ENCODE measurements at places on chromosomes 1 and 21.
A peak's percentile ranks its signal among the peaks of the same experiment; 100 is the strongest.

- DNase-seq, result no peak
Measured at GRCh38 chr1:207088161-207088560, 499 bp upstream of the C4BPB start.

GRCh38 chr1:12185036-12185917 is 18.5 kb downstream of the TNFRSF1B start:
- DNase-seq, result no peak

- no peak for DNase-seq
Measured at GRCh38 chr1:228174482-228175315, 9.1 kb downstream of the IBA57 start.

- DNase-seq, result peak; percentile 17
Measured at GRCh38 chr1:201119206-201120197, 7.3 kb upstream of the CACNA1S start.

GRCh38 chr1:81238129-81238528 is 562.6 kb upstream of the ADGRL2 start:
- no peak for DNase-seq

GRCh38 chr1:174262349-174263241 is 103.3 kb downstream of the RABGAP1L start:
- no peak for DNase-seq

DNA sequence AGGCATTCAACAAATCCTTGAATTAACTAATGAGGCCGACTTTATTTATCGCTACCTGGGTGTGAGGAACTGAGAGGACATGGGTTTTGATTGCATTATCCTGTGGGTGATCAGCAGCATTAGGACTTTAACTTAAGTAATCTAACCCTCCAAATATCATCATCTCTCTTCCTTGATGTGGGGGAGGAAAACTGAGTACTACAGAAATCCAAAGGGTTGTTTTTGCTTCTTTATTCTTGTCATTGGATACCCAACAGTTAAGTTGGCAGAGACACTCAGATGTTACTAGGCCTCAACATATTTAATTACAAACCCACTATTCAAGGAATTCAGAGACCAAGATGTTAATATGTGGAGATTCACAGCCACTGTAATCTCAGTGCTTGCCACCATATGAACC is 97.4 kb upstream of the ST6GALNAC5 start:
- no peak for DNase-seq

DNA sequence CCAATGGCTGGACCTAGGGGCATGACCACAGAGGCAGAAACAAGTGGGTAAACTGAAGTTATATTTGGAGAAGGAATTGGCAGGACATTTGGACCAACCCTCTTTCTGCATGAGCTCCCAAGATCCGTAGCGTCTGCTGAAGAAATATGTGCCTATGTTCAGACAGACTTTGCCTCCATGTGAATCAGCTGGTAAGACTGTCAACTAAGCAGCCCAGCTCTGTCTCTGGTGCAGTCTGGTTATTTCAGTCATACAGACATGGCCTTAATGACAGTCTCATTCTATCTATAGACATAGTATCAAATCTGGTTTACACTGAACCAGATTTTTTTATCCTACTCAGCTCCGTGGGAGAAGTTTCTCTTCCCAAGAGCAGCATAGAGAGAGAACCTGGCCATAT is 63.1 kb upstream of the PBX1 start:
- DNase-seq, result no peak

DNA sequence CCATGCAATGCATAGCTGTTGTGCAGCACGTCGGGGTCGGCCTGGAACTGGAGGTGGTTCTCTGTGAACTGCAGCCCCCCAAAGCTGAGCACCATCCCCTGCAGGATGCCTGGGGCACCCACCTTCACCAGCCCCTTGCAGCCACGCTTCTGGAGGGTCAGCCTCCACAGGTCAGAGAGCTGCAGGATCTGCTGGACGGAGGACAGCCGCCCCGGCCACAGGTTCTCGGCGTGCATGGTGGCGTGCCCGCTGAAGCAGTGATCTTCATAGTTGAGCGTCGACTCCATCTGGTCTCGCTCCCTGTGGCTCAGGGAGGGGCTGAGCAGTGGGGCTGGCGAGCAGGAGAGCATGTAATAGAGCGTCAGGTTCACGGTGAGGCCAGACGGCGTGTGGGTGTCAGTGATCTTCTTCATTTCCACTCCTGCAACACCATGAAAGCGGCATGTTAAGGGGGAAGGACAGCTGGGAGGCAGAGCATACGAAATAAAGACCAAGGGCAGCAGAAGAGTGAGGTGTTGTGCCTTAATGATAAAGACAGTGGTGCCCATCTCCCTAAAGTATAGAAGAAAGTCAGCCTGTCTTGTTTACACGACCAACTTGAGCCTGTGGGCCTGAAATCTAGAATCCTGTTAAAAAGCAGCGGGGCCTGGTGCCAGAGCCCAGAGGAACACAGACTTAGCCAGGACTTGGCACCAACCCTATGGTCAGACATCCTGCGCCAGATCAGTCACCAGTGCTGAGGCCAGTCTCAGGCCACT is 3.0 kb downstream of the KIAA2013 start:
- DNase-seq, result no peak

- DNase-seq, result no peak
Measured at GRCh38 chr1:187985897-187986654, 1157.3 kb downstream of the PLA2G4A start.

DNA sequence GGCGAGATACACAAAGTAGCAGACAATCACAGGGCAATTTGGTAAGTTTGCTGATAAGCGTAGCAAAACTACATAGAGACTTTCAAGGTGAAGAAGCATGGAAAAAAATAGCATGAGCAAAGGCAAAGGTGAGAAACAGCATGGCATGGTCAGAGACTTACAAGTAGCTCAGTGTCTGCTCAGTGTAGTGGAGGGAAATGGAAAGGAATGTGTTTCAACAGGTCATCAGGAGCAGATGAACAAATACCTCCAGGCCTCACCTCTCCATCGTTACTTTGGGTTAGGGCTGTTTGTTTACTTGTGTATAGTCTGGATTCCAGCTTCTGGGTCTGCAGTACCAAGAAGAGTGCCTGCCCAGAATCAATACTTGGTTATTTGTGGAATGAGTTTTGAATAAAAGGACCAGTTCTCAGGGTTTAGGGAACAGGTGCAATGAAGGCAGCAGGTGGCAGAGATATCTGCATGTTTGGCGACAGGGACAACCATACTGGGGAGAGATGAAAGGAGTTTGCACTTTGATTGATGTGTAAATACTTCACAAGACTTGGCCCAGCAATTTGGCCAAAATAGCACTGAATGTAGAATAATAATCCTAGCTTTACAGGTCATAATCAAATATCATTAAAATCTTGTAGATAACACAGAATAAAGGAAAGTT is 97.0 kb upstream of the FGGY start:
- DNase-seq, result no peak

GRCh38 chr1:60867782-60868181 is 214.6 kb upstream of the NFIA start:
- DNase-seq, result no peak

Data from CD8-positive, alpha-beta T cell (primary cell).